ENCODE measurements at places on chromosomes 5 and 9. TPM values are rescaled to one million over a fixed set of nuclear protein-coding genes. Genes with fewer than 3 reads are reported as not detected.

NEURL1B gene
- total RNA-seq = 0.47 TPM

CFAP157 gene
- 0.09 TPM for total RNA-seq

C6 gene
- total RNA-seq = 0.16 TPM

KCNN2 gene
- total RNA-seq = not detected

CCDC112 gene
- total RNA-seq = 6.0 TPM

MEIKIN gene
- not detected for total RNA-seq

AMBP gene
- total RNA-seq = 0.86 TPM

SLC27A6 gene
- not detected for total RNA-seq

PCDHGB1 gene
- 1.5 TPM for total RNA-seq

GAPT gene
- not detected for total RNA-seq

PCDHB3 gene
- total RNA-seq = 0.16 TPM

CER1 gene
- not detected for total RNA-seq

OR13C8 gene
- not detected for total RNA-seq

SLC1A1 gene
- 4.8 TPM for total RNA-seq
